ENCODE measurements at places on chromosomes 1 and 21.

DNA sequence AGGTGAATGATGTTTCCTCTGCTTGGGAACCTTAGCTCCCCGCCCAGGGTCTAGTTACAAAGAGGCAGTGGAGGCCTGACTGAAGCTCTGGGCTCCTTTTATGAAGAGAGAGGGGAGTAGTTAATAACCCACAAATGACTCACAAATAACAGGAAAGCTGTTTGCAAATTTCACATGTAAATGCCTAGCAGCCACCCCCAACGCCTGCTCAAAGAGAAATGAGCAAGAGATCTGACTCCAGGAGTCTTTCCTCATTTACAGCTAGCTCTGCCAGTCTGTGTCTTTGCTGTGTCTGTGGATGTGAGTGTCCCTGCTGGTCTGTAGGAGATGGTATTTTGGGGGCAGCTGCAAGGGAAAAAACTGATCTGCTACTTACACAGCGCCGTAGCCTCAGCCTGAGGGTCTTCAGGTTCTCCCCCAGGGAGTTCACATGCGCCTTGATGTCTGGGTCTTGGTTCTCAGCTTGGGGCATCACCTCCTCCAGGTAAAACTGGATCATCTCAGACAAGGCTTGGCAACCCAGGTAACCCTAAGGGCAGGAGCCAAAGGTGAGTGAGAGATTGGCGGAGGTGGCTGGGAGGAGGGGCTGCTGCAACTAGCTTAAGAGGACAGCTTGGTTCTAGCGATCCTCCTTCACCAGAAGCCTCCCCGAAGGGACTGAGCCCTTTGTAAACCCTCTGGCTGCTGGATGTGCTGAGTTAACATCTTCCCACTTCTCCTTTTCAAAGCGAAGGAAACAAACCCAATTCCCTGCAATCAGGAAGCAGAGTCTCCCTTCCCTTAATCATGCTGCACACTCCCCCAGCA is at the start of gene IL19:
TSS of gene IL19 (plus strand) at position 243 of the 807 bp plus-strand sequence. CDS start 65,890 bp downstream, outside the sequence.
- DNase-seq = no peak

GRCh38 chr1:219555806-219556205 is 57.1 kb downstream of the ZC3H11B start:
- no peak for DNase-seq

DNA sequence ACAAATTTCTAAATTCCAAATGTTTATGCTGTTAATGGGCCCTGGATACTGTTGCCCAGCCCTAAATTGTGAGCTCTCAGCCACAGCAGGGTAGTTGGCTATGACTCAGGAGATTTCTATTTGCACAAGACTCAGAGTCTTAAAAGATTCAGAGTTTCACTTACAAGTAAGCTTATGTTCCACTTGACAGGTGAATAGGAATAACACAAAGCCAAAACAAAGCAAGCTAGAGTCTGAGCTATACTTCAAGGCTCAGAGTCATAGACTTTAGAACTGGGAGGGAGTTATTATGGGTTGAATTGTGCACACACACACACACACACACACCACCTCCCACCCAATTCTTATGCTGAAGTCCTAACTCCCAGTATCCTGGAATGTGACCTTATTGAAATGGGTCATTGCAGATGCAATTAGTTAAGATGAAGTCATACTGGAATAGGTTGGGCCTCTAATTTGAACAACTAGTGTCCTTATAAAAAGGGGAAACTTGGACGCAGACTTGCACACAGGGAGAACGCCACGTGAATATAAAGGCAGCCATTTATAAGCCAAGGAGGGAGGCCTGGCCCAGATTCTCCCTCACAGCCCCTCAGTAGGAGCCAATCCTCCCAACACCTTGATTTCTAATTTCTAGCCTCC is 30.2 kb downstream of the PRDX6 start:
- no peak for DNase-seq

DNA sequence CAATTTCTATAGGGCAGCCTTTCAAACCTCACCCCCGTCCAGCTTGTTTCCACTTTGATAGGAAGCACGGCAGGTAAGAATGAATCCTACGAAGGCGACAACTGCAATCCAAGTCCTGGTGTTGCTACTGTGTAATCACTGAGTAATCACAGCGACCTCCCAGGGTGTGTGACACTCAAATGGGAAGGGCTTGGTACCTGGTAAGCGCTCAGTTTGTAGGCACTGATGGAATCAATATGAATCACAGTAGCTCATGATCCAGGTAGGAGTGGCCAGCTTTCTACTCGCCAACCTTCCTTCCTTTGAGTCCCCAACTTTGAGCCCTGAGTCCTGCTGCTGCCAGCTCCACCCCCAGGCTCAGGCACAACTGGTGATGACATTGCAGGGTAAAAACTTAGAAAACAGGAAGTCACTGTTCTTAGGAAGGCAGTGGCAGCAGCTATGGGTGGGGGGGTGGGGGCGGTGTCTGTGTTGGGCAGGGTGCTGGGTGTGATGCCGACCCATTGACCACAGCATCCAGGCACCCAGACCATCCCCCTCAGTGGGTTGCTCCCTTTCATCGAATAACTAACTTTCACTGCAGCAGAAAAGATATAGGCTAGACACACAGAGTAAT is 70.7 kb downstream of the CD247 start:
- peak; percentile 41 for DNase-seq

- no peak for DNase-seq
These were observed 24.5 kb downstream of the SPOCD1 start for GRCh38 chr1:31791131-31791858.

- no peak for DNase-seq
These were observed 134.4 kb upstream of the PTBP2 start for GRCh38 chr1:96587222-96587621.

- DNase-seq = no peak
These were observed 118.9 kb upstream of the SYT6 start for GRCh38 chr1:114272593-114272992.

- no peak for DNase-seq
These were observed 222.5 kb downstream of the SLC45A1 start for GRCh38 chr1:8540261-8540941.

DNA sequence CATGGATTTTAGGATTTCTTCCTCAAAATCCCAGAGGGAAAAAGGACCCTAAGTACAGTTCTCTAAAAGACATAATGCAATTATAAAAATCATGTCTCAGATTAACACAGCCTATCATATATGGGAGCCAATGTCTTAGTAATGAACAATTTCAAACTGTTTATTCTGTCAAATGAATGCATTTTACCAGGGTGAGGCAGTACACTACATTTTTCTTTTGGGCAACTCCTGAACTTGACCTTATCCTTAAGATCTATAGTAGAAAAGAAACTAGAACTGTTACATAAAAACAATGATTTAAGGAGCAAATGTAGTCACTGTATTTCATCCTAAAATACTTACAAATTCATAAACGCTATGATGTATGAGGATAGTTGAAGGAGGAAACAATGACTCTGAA is 226.3 kb upstream of the B3GALT2 start:
- DNase-seq = no peak

GRCh38 chr1:97308131-97308530 is 586.5 kb downstream of the PTBP2 start:
- DNase-seq = no peak

- no peak for DNase-seq
These were observed 35.6 kb downstream of the ADARB1 start for GRCh38 chr21:45109831-45110492.

- no peak for DNase-seq
These were observed 45.1 kb downstream of the SLX9 start for GRCh38 chr21:44984792-44985440.

GRCh38 chr1:184298440-184299405 is 88.1 kb upstream of the C1orf21 start:
- DNase-seq = no peak

DNA sequence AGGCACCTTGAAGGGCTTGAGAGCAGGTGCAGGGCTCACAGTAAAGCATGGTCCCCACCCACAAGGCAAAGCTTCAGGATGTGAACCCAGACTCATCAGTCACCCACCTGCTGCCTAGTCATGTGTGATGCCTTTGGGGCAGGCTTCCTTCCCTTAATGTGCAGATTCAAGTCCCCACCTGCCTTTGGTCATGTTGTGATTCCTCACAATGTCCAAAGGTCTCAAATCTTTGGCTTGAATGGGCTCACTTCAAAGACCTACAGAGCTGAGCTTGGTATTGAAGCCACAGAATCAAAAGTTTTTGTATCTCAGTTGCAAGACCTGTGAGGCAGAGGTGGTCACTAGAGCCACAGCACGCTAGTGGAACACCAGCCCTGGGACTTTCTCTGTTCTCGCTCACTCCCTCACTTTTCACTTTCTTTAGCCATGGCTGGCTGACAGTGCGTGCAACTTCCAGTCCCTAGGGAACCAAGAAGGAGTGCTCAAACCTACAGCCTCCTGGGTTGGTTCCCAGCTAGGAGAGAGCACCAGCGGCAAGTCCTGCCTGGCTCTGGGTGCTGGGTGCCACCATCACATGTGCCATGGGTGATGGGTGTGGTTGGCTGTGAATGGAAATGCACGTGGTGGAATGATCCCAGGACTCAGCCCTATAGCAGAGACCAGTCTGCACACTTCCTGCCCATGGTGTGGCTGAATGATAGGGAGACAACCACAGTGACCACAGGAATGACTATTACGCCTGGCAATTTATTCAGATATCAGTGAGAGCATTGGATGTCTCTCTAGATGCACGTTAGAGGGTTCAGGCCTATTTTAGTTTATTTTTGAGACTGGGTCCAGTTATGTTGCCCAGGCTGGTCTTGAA is 26.4 kb upstream of the CLIC6 start:
- DNase-seq = no peak

DNA sequence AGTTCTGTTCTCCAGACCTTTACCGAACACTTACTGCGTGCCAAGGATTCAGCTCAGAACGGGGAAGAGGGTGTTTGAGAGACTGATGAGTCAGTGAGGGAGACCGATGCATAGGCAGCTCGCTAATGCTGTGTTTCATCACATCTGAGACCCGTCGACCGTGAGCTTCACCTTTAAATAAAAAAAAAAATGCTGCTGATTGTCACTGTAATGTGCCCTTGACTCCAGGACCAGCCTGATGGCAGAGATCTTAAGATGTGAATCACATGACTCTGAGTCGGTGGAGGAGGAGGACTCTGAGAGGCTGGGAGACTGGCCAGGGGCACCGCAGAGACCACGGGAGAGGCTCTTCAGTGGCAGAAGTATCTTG is 28.8 kb downstream of the SPSB1 start:
- DNase-seq = no peak

DNA sequence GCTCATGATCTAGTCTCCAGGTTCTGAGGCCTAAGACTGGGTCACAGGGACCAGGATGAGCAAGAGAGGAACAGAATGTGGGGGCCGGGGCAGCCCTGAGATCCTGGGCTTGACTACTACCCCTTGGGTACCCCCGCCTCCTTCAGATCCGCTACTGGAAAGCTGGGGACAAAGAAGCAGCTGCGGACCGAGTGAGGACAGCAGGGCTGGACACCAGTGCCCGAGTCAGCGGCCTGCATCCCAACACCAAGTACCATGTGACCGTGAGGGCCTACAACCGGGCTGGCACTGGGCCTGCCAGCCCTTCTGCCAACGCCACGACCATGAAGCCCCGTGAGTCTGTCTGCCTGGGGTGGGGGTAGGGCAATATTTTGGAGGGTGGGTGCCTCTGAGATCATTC is 12.5 kb downstream of the TMEM81 start:
- no peak for DNase-seq

DNA sequence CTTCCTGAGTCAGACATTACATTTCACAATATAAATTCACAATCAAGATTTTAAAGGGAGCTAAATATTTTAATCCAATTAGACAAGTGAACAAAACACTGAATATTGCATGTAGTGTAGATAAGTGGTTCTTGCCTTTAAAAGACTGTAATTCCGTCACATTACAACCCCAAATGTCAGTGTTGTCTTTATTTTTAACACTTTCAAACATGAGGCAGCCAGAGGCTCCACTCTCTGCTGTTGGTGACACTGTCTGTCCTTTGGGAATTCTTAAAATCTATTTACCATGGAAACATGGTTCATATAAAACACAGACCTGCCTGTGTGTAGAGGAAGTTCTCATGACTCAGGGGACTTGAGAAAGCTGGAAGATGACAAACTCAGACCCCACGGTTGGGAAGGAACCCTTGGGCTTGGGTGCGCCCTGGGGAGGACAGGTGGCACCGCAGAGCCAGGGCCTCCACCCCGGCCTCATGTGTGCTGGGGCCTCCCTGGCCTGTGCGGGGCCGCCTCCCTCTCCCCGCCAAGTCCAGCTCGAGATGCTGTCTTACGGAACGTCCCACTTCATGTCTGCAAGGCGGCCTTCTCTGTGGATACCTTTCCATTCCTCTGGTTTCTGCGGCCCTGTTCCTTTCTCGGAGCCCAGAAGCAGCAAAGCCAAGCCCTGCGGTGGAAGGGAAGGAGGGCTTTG is 239.0 kb downstream of the SDCCAG8 start:
- DNase-seq = no peak

- no peak for DNase-seq
These were observed 24.0 kb downstream of the HS2ST1 start for GRCh38 chr1:86938450-86938849.

DNA sequence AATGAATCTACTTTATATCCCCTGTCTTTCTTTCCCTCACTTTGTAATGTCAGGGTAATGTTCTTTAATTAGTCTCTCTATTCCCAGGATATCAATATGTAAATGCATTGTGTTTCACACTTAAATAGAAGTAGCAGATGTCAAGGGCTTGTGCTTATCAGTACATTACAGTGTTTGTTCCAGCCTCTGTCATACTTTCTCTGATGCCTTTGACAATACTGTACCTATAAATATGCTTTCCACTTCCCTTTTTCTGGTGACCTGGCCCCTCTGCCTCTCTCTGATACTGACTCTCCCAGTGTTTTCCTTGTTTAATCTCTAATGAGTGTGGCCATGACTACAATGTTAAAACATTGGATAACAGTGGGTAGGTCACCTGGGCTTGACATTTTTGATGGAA is 862.0 kb upstream of the NEGR1 start:
- no peak for DNase-seq

DNA sequence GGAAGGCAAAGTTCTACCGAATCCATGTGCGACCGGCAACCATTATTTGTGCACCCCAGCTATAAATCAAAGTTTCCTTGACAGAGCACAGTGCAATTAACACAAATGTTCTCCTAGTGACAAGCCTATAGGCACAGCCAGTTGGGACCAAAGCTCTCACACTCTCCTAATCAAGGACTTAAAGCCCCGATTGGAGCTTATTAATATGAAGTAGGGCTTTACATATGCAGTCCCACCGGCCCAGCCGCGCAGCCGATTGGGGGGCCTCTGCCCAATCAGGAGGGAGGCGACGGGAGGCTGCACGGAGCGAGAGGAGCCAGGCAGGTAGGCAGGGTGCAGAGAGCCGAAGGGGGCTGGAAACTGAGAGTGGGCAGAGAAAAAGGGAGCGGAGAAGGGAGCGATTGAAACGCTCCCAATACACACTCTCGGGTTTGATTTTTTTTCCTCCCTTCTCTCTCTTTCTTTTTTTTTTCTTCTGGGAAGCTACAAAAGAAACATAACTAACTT is at the start of gene ESRRG:
TSS of gene ESRRG (minus strand) at position 156 of the 507 bp plus-strand sequence. CDS start at position 26, 130 bp downstream.
- DNase-seq = no peak

GRCh38 chr1:88186911-88187310 is 497.2 kb upstream of the PKN2 start:
- DNase-seq = no peak

GRCh38 chr21:37582590-37582989 is 216.0 kb downstream of the DYRK1A start:
- DNase-seq = no peak
